Activated naive CD4-positive, alpha-beta T cell treated with anti-CD3 and anti-CD28 coated beads, Interleukin-2, amount 10 ng/mL, durations not matched to agents 5 hours and 36 hours (primary cell): ENCODE measurements at places on chromosomes 12 and 14. TPM values are rescaled to one million over a fixed set of nuclear protein-coding genes. Genes with fewer than 3 reads are reported as not detected.

The CSRP2 gene
- not detected for total RNA-seq

The SSTR1 gene
- total RNA-seq = not detected

The SLC6A13 gene
- not detected for total RNA-seq

The EIF2S1 gene
- total RNA-seq = 98.6 TPM

The RFX4 gene
- total RNA-seq = not detected

The FAM90A1 gene
- 0.08 TPM for total RNA-seq

The RNASE3 gene
- not detected for total RNA-seq
